ENCODE measurements at places on chromosomes 11 and 22.

DNA sequence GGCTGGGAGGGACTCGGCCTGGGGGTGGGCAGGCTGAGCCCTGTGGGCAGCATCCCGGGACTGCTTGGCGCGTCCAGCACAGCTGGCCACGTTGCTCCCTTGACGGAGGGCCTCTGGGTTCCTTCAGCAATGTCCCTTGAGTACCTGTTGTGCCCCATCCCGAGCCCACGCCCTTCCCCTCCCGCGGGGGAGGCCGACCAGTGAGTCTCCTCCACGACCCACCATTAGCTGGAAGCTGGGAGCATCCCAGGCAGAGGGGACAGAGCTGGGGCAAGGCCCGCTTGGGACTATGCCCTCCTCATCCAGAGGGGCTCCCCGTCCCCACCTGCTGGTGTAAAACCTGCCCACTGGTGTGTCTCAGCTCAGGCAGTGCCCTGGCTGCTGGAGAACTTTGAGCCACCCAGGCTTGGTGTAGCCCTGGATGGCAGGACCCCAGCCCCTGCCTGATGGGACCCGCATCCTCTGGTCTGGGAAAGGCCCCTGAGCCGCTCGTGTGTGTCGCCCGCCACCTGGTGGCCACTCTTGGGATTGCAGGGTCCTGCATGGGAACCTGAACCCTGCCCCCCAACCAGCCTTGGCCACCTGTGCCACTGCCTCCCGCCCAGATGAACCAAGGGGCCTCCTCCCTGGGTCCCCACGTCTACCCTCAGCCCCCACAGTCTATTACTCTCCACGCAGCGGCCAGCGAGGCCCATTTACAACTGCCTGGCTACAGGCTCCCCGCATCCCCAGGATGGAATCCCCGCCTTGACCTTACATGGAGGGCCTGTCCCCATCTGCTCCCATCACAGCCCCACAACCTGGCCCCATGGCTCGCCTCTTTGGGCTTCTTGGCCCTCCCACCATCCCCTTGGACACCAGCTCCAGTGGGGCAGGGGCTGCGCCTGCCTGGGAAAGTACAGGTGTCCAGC is 16.6 kb upstream of the ARHGAP8 start:
- peak; percentile 20 for DNase-seq

DNA sequence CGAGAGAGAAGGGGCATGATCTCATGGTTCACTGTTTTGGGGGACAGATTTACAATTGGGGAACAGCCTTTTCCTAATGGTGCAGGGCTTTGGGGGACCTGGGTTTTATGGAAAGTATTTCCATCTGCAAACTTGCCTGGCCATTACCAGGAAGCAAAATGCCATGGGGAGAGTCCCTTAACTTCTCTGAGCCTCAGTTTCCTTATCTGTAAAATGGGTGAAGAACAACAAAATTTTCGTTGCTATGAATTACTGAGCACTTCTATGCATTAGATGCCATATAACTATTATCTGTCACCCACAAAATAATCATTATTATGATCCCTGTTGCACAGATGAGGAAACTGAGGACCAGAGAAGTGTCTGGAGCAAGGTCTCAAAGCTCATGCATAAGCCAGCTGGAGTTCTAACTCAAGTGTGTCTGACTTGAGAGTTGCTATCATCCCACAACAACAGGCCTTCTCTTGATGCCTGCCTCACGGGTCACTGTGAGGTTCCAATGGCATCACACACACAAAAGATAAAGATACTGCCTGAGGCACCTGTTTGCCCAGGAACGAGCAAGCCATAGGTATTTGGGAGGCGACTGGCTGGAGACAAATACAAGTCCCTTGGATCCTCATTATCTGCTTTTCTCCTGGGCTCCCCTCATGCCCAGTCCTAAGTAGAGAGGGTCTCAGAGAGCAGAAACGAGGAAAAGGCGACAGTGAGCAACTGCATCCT is 15.8 kb downstream of the TPST2 start:
- no peak for DNase-seq

DNA sequence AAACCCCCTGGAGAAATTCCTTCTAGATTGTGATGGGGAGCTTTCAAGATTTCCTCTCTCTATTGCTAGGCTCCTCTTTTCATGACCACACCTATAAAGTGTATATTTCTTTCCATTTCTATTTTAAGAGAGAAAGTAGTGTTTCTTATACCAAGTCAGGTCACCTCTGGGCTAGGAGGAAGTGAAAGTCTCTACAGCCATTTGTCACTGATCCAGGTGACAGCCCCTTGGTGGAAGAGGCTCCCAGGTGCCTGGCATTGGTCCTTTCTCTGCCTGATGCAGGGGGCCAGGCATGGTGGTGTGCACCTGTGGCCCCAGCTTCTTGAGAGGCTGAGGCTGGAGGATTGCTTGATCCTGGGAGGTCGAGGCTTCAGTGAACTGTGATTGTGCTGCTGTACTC is 64.7 kb downstream of the DHCR7 start:
- no peak for DNase-seq

- DNase-seq = no peak
Measured at GRCh38 chr11:14340721-14341120, 18.3 kb downstream of the RRAS2 start.

GRCh38 chr11:111119751-111120150 is 125.8 kb upstream of the POU2AF2 start:
- DNase-seq = no peak

DNA sequence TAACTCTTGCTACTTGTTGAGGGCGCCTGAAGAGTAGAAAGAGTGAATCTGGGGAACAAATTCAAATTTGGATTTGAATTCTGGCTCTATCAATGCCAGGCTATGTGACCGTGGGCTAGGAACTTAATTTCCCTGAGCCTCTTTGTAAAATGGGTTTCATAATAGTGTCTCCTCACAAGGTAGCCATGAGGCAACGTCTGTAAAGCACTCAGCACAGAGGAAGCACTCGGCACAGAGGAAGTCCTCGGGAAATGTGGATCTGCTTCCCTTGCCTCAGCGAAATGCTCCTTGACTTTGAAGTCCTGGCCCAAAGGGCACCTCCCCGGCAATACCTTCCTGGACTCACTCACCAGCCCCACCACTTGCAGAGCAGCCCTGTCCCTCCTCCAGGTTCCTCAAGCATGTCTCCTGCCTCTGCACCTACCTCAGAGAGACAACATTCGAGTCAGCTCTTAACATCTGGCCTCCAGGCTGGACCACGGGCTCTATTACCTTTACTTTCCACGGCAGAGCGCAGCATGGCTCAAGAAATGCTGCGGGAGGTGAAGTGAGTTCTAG is 17.7 kb downstream of the CD6 start:
- DNase-seq = no peak

DNA sequence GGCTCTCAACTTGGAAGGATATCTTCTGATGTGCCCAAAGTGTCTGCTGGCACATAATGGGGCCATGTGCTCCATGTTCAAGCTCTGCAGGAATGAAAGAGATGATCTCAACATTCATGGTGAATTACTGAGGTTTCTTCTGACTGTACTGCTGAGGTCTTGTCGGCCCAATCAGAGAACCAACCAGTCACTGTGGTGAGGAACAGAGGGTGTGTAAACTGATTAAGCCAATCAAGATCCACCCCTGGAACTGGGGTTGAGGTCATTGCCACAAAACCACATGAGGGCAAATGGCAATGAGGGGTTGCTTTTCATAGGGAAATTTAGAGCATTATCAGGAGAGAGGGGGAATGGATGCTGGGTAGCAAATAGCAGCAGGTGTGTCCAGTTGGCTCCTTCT is 152.3 kb upstream of the RAG2 start:
- DNase-seq = no peak

DNA sequence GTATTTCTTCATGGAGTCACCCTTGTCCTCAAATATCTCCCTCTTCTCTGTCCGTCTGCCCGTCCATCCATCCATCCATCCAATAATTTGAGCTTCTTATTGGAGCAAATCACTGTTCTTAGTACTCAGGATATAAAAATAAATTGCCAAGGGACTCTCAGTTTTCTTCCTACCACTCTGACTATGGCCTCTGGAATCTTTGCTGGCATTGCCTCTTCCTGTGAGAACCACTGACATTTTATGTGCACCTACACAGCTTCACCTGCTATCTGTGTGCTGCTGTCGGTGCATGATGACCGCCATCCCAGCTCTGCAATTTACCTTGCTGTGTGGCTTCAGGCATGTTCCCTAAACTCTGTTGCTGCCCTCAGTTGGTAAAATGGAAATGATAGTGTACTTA is 37.9 kb downstream of the TEAD1 start:
- DNase-seq = no peak

GRCh38 chr22:25085156-25085555 is 114.5 kb upstream of the CRYBB3 start:
- no peak for DNase-seq

DNA sequence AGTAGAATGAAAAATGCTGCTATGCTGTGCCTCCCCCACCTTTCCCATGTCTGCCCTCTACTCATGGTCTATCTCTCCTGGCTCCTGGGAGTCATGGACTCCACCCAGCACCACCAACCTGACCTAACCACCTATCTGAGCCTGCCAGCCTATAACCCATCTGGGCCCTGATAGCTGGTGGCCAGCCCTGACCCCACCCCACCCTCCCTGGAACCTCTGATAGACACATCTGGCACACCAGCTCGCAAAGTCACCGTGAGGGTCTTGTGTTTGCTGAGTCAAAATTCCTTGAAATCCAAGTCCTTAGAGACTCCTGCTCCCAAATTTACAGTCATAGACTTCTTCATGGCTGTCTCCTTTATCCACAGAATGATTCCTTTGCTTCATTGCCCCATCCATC is 14.9 kb upstream of the HBE1 start:
- no peak for DNase-seq

GRCh38 chr11:75422248-75423231 is 10.5 kb downstream of the KLHL35 start:
- no peak for DNase-seq

- no peak for DNase-seq
Measured at GRCh38 chr11:62413060-62413696, 5.7 kb upstream of the SCGB1A1 start.

DNA sequence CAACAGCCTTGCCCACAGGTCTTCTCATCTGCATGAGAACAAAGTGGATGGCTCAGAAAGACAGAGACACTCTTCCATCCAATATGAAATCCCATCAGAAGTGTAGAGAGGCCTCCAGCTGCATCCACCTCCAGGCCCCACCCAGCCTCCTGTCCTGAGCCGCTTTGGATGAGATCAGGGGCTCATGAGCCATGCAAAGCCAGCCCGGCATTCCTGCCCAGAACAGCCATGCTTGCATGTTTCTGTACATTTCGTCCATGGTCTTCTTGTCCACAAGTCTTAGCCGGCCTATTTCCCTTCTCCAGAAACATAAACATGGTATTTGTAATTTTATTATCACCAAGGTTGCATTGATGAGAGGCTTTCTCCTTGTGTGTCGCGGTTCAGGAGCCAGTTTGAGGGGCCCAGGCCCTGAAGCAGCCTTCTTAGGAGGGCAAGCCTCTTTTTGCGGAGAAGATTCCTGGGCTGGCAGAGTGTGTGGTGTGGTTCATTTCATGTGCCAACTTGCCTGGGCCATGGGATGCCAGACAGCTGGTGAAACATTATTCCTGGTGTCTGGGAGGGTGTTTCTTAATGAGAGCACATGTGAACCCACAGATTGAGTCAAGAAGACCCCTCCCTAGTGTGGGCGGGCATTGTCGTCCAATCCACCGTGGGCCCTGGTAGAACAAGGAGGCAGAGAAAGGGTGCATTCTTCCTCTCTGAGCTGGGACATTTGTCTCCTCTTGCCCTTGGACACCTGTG is 928.9 kb downstream of the TBC1D22A start:
- no peak for DNase-seq

GRCh38 chr11:66856496-66857233 is at the start of gene LRFN4:
Gene LRFN4, plus strand, starts transcription at chr11:66857064. Its CDS starts 681 bp downstream, at chr11:66857745.
- no peak for DNase-seq

GRCh38 chr11:766106-766935 is 11.0 kb downstream of the GATD1 start:
- no peak for DNase-seq

GRCh38 chr22:50610581-50610980 is 10.0 kb downstream of the MAPK8IP2 start:
- DNase-seq = no peak

- no peak for DNase-seq
Measured at GRCh38 chr11:92295175-92296137, 70.8 kb downstream of the FAT3 start.

- no peak for DNase-seq
Measured at GRCh38 chr11:33234397-33235190, 22.6 kb upstream of the HIPK3 start.

GRCh38 chr22:49198705-49199084 is 629.0 kb downstream of the BRD1 start:
- DNase-seq = no peak

DNA sequence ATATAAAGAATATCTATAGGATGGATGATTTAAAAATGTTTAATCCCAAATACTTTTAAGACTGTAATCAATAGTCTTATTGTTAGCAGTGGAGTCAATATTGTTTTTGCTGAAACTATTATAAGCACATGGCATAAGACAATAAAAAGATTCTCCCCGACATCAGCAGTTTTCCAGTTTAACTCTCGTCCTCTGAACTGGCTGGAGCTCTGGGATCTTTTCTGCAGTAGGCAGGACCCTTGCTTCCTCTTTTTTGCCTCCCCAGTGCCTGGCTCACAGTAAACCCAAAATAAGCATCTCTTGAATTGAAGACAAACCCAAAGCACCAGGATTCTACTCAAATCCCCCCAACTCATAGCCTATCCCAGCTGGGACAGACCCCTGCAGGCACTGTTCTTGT is 32.9 kb downstream of the KCNJ1 start:
- DNase-seq = no peak

GRCh38 chr22:22867996-22868715 is 19.5 kb upstream of the IGLL5 start:
- no peak for DNase-seq

DNA sequence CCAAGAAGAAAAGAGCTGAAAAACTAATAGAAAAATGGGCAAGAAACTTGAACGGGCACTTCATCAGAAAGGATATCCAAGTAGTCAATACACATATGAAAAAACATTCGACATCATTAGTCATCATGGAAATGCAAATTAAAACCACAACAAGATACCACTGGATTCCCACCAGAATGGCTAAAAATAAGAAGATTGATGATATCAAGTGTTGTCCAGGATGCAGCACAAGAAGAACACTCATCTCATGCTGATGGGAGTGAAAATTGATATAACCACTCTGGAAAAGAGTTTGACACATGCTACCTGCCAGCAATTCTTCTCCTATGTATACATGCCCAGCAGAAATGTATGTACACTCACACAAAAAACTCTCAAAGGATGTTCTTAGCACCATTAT is 26.9 kb upstream of the SCUBE2 start:
- DNase-seq = no peak

GRCh38 chr22:19239464-19239863 is 52.1 kb downstream of the CLTCL1 start:
- no peak for DNase-seq

- DNase-seq = no peak
Measured at GRCh38 chr11:117972044-117972443, 14.2 kb upstream of the IL10RA start.
